Liver (tissue), 10 donors: ENCODE measurements at places on chromosomes 1 and 21. TPM values are rescaled to one million over a fixed set of nuclear protein-coding genes. Genes with fewer than 3 reads are reported as not detected.
A peak's percentile ranks its signal among the peaks of the same experiment; 100 is the strongest.

DNA sequence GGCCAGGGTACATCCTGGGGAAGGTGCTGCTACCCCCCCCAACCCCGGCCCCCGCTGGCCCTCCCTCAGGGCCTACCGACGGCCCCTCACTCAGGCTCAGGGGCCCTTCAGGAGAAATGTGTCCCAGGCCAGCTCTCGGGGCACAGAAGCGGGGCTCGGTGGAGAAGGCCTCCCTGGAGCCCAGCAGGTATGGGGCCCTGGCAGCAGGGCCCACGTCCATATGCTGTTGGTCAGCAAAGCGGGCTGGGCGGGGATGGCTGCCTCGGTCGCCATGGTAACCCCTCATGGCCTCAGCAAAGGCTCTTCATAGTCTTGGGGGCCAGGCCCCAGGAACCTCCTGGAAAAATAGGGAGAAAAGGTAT lies 24.4 kb downstream of the DLGAP3 start:
- no peak for DNase-seq

DNA sequence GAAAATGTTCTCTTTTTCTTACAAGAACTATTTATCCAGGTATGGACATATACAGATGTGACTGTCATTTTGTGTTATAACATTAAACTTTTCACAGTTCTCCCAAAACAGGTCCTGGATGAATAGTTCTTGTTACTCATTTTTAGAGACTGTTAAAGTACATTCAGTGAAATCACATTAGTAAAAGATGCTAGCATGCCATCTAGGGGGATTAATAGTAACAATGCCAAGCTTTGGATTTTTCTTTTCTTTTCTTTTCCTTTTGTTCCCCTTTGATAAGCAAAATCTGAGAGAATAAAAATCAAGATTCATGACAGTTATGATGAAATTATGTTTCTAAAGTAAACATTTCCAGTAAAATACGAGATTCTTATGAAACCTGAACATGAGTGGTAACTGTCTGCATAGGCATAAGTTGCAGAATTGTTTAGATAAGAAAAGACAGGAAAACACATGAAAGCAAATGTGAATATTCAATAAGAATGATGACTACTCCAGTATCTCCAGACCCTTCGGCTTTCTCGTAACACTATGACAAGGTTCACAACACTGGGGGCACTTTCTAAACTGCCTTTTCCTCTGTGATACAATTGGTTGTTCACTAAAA lies 77.5 kb downstream of the TPR start:
- no peak for DNase-seq

GRCh38 chr1:170010443-170010842 lies 64.1 kb downstream of the KIFAP3 start:
- DNase-seq = peak; percentile 34

DNA sequence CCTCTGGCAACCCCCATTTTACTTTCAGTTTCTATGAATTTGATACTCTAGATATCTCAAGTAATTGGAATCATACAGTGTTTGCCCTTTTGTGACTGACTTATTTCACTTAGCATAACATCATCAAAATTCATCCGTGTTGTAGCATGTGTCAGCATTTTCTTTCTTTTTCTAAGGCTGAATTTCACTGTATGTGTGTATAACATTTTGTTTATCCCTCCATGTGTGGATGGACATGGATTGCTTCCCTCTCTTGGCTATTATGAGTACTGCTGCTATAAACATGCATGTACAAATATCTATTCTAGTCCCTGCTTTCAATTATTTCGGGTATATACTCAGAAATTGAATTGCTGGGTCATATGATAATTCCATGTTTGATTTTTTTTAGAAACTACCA lies 97.3 kb downstream of the MAP3K21 start:
- no peak for DNase-seq

GRCh38 chr1:182404781-182405180 lies 4.3 kb upstream of the TEDDM1 start:
- DNase-seq = no peak

- no peak for DNase-seq
Measured at GRCh38 chr1:211487672-211488208, 4.2 kb downstream of the RD3 start.

Gene S100A7
- polyA plus RNA-seq = not detected

- no peak for DNase-seq
Measured at GRCh38 chr21:41406340-41406739, 19.7 kb upstream of the MX1 start.

Gene TMCC2
- 0.06 TPM for polyA plus RNA-seq

GRCh38 chr1:65939636-65940035 lies 146.9 kb downstream of the PDE4B start:
- DNase-seq = no peak

Gene EPRS1
- polyA plus RNA-seq = 20.4 TPM

Gene RBBP5
- 4.6 TPM for polyA plus RNA-seq

DNA sequence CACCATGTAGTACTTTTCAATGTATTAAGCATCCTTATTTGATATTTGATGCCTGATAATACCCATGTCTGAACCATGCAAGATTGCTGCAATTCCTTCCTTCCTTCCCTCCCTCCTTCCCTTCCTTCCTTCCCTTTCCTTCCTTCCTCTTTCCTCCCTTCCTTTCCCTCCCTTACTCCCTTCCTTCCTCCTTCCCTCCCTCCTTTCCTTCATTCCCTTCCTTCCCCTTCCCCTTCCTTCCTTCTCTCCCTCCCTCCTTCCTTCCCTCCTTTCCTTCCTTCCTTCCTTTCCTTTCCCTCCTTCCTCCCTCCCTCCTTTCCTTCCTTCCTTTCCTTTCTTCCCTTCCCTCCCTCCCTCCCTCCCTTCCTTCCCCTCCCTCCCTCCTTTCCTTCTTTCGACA lies 29.7 kb upstream of the TMEM52 start:
- DNase-seq = no peak

DNA sequence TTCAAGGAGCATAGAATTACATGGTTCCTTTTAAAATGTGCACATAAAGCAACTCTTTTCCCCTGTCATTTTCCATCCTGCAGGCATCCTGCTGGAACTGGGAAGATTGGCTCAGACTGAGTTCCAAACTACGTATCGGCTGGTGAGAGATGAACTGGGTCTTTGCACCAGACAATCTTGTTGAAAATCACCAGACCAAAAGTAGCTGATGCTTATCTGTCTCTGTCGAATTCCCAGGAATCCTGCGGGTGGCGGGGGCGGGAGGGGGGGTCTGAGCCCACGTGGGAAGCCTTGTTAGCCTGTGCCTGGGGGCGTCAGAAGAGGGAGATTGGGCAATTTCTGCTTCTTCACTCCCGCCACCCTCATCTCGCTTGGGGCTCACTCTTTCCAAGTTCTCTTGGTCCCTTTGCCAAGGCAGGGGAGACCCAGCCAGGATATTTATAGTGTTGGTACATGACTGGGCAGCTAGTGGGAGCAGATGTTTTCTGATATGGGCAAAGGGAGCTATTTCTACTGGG lies 90.1 kb upstream of the SLC25A33 start:
- no peak for DNase-seq

DNA sequence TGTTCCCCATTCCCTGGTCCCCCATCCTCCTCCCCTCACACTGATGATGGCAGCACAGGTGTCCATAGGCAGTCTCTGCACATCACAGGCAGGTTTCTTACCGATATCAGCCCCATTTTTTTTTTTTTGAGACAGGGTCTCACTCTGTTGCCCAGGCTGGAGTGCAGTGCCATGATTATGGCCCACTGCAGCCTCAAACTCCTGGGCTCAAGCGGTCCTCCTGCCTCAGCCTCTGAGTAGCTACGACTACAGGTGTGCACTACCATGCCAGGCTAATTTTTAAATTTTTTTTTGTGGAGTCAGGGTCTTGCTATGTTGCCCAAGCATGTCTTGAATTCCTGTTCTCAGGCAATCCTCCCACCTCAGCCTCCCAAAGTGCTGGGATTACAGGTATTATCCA lies 28.9 kb upstream of the SDHB start:
- DNase-seq = no peak

DNA sequence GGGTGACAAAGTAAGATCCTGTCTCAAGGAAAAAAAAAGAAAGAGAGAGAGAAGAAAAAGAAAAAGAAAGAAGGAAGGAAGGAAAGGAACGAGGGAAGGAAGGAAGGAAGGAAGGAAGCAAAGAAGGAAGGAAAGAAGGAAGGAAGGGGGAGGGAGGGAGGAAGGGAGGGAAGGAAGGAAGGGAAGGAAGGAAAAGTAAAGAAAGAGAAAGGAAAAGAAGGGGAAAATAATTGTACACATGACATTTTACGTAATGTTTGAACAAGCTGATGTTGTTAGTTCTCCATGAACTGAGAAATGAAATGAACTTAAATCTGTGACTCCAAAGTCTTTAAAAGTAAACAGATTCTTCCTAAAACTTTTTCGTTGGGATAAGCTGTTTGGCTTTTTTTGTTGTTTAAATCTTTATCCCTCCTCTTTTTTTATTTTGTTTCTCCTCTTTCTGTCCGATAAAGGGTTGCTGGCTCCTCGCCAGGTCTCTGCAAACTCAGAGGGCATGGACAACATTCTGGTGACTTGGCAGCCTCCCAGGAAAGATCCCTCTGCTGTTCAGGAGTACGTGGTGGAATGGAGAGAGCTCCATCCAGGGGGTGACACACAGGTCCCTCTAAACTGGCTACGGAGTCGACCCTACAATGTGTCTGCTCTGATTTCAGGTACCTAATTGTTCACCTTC lies 59.8 kb downstream of the IL12RB2 start:
- peak; percentile 67 for DNase-seq

Gene FCAMR
- 0.54 TPM for polyA plus RNA-seq

Gene FAM167B
- 9.2 TPM for polyA plus RNA-seq

Gene NCMAP
- 0.56 TPM for polyA plus RNA-seq

DNA sequence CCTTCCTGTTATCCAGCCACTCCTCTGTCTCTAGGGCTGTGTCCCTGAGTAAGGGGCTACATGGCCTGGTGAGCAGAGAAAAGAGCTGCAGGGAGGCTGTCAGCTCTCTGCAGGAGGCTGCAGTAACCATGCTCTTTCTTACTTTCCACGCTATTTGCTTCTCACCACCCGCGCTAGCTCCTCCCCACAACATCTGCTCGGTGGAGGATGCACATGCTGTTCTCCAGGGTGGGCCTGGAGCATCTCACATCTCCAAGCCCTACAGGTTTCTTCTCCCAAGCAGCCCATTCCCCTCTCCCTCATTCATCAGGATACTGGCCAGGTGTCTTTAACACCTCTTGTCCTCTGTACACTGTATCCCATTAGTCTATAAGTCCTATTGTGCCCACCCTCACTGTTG lies 103.8 kb downstream of the IER5 start:
- DNase-seq = no peak

Gene C8B
- 413 TPM for polyA plus RNA-seq

Gene AGBL4
- 0.76 TPM for polyA plus RNA-seq

Gene CD48
- polyA plus RNA-seq = 3.2 TPM

DNA sequence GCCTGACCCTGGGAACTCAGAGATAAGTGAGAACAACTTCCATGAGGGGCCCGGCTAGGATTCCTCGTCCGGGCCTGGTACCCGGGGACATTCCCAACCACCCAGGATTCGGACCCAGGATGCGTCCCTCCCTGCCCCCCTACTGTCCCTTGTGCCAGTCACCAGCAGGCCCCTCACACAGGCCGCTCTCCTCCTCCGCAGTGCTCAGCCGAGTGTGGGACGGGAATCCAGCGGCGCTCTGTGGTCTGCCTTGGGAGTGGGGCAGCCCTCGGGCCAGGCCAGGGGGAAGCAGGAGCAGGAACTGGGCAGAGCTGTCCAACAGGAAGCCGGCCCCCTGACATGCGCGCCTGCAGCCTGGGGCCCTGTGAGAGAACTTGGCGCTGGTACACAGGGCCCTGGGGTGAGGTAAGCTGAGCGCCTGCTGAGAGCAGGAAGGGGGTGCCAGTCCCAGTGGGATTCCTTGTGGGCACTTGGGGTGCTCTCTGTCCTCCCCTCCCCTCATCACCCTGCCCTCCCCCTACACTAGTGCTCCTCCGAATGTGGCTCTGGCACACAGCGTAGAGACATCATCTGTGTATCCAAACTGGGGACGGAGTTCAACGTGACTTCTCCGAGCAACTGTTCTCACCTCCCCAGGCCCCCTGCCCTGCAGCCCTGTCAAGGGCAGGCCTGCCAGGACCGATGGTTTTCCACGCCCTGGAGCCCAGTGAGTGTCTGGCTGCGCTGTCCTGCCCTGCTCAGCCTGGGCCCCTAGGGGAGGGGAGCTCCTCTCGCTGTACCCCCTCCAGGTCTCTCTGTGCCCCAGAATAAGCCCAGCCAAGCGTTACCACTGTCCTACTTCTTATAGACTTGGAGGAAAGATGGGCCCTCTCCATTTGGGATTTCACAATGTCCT lies 9.8 kb downstream of the ADAMTSL4 start:
- DNase-seq = no peak
